ENCODE measurements at places on chromosomes 2 and 18.

DNA sequence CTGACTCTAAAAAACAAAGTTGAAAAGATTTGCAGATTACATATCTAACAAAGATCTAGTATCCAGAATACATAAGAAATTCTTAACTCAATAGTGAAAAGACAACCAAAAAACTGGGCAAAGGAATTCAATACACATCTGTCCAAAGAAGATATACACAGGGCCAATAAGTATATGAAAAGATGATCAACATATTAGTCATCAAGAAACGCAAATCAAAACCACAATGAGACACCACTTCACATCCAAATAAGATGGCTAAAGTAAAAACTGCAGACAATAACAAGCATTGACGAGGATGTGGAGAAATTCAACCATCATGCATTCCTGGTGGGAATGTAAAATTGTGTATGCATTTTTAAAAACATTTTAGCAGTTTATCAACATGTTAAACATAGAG lies 256.0 kb downstream of the EIPR1 start:
- DNase-seq: no peak

- no peak for DNase-seq
Observed at GRCh38 chr2:177169810-177170514, 42.6 kb upstream of the HNRNPA3 start.

DNA sequence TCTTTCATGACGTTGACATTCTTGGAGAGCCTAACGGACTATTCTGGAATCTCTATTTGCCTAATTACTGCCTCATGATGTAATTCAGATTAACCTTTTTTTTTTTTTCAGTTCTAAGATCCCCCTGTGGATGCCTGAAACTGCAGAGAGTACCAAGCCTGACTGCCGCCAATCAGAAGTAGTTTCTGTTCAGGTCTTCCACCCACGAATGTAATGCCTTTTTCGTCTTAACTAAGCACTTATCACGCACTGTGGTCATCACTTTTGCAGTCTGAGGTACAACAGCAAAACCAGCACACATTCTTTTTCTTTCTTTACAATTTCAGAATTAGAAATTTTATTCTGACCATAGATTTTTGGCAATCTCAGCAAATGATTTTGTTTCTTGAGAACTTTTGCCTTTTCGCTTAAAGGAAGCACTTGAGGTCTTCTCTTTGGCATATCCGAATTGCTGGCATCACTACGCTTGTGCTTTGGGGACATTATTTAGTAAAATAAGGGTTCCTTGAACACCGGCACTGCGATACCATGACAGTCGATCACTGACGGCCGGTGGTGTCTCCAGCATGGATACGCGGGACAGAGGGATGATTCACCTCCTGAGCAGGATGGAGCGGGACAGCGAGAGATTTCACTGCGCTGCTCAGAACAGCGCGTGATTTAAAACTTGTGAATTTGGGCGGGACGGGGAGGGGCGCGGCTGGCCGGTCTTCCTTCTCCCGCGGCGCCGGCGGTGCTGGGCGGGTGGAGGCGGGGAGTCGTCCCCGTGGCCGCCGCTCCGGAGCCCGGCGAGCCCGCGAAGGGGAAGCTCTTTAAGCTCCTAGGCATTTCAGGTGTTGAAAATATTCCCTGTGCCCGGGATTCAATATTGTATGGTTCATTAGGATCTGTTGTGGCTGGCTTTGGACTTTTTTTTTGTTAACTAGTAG lies 32.0 kb upstream of the GPR55 start:
- peak; percentile 58 for DNase-seq

DNA sequence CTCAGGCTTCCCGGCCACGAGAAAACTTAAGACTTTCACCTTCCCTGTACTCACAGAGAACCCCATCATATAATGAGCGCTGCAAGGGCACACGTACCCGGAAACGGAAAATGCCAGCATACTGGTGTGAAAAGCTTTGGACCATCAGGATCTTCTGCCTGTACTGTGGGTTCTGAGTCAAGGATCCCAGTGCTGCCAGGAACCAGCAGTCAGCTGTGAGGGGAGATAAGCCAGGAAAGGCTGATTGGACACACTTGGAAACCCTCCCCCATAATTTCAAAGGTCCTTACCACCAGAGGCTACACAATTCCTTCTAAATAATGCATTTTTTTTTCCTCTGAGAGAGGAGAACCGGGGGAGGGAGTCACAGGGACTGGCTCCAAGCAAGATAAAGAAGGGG lies 31.4 kb downstream of the CAPN13 start:
- DNase-seq: no peak

- no peak for DNase-seq
Observed at GRCh38 chr2:138474100-138474825, 27.3 kb upstream of the SPOPL start.

DNA sequence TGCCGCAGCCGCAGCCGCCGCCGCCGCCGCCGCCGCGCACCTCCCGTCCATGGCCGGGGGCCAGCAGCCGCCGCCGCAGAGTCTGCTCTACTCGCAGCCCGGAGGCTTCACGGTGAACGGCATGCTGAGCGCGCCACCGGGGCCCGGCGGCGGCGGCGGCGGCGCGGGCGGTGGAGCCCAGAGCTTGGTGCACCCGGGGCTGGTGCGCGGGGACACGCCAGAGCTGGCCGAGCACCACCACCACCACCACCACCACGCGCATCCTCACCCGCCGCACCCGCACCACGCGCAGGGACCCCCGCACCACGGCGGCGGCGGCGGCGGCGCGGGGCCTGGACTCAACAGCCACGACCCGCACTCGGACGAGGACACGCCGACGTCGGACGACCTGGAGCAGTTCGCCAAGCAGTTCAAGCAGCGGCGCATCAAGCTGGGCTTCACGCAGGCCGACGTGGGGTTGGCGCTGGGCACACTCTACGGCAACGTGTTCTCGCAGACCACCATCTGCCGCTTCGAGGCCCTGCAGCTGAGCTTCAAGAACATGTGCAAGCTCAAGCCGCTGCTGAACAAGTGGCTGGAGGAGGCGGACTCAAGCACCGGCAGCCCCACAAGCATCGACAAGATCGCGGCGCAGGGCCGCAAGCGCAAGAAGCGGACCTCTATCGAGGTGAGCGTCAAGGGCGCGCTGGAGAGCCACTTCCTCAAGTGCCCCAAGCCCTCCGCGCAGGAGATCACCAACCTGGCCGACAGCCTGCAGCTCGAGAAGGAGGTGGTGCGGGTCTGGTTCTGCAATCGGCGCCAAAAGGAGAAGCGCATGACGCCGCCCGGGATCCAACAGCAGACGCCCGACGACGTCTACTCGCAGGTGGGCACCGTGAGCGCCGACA lies 2.4 kb downstream of the POU3F3 start:
- DNase-seq: no peak

- no peak for DNase-seq
Observed at GRCh38 chr2:71063216-71063615, 5.2 kb upstream of the NAGK start.

GRCh38 chr2:58042486-58042970 lies 4.1 kb upstream of the VRK2 start:
- no peak for DNase-seq

GRCh38 chr2:208570851-208571763 lies 164.5 kb downstream of the PTH2R start:
- DNase-seq: no peak

DNA sequence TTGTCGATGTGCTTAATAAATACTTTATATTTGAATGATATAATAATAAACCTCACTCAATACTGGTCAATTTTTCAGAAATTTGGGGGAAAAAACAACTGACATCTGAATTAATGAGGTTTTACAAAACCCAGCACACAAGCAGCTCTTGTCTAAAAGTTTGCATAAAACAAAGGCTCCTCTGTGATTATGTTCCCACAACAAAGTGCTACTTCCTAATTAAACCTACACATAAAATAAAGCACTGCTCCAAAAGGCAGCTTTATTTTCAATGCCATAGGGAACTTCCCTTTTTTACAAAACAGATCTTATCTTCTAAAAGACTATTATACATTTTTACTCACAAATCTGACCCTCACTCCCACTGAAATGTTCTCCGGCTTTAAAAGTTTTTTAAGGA lies 47.1 kb downstream of the LAMA1 start:
- no peak for DNase-seq

DNA sequence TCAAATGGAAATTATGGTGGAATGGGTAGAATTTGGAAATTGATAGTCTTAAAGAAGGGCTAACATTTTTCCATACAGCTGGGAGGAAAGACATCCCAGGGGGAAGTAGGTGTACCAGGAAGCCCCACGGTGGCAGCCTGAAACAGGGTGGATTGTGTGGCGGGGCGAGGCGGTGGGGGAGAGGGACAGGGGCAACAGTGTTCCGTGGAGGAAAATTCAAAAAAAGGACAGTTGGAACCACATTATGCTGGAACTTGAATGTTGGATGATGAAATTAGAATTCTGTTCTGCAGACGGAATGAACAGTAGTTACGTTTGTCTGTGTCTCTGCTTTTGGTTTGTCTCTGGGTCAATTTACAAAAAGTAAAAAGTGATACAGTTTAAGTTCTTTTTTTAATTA lies 10.6 kb upstream of the CIB4 start:
- DNase-seq: no peak

DNA sequence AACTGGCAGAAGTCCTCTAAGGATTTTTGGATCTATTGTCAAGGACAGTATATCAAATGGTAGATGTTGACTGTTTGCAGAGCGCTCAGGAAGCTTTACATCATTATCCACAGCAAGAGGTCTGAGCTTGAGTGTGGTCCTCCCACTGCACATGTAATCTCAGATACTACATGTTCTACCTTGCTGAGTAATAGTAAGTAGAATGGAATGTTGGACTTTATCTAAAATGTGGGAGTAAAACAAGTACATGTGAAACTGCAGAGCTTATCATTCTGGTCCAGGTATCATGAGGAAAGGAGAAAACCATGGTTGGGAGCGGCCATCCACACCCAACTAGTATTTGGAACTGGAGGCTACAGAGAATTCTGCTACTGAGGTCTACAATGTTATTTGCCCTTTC lies 19.3 kb upstream of the CD28 start:
- no peak for DNase-seq

DNA sequence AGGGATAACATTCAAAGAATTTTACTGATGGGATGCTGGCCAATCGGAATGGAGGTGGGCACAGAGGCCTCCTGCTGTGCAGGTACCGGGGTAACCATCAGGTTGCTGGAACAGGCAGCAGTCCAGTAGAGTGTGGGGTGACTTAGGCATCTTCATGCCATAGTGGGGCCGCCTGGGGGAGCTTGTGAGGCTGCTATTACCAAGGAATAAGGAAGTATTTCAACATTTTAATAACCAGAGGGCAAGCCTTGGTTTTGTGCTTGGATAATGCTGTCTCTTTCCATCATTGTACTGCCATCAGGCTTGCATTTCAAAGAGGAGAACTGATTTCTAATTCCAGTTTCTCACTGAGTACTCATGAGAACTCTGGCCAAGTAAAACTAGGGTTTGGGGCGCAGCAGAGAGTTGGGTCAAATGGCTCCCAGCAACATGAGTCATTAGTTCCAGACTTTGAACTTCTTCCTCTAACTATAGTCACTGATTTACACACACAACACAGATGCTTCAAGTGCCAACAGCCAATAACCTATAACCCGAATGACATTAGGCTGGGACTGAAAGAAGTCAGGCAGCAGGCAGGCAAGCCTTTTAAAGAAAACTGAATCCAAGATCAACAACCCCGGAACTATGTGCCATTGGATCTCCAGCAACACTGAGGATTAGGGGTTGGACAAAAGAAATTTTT lies 56.1 kb upstream of the FHL2 start:
- no peak for DNase-seq

DNA sequence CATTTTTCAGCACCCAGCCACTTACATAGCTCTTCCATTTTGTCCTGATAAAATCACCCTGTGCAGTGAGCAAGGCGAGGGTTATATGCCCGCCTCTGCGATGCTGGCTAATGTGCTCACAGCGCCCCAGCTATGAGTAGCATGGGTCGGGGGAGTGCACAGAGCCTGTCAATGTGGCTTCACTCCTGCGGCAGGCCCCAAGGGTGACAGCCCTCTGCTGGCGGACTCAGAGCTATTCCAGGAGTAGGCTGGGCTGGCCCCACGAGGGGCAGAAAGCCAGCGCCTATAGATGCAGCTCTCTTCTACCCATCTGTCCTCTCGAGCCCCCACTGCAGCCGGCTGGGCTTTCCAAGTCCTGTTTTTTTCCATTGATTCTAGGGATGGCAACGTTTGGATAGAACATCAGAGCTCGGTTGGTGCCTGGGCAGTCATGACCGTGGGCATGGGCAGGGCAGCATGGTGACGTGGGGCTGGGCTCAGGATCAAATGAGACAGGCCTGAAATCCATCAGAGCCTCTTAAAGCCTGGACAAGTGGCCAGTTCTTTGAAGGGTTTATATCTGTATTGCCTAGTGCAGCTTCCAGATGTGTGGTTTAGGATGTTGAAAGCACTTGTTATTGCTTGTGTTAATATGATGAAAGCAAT lies 134.7 kb downstream of the MCFD2 start:
- peak; percentile 68 for DNase-seq

DNA sequence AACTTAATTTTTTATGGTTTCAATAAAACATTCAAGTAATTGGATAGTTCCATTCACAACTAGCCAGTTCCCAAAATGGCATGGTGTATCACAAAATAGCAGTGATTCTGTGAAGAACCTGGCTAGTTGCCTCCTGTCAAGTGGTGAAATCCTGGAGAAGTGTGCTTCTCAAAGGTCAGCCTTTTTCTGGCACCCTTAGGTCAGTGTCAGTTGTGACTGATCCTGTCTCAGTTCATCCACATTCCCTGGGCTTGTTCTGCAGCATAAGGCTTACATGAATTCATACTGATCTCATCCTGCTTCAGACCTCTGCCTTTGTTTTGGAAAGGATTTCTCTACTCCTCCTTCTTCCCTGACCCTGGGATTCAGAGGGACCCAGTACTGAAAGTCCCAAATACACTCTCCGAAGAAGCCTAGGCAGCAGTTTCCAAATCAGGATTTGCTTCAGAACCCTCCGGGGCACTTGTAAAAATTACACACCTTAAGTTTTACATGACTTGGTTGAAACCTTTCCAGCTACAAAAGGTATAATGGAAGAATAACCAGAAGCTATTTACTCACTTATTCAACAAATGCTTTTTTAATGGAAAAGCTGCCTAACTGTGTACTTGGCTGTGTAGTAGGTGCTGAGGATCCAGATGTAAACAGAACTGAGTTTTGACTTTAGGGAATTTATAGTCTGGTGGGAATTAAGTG lies 11.0 kb downstream of the MAP3K20 start:
- DNase-seq: no peak

DNA sequence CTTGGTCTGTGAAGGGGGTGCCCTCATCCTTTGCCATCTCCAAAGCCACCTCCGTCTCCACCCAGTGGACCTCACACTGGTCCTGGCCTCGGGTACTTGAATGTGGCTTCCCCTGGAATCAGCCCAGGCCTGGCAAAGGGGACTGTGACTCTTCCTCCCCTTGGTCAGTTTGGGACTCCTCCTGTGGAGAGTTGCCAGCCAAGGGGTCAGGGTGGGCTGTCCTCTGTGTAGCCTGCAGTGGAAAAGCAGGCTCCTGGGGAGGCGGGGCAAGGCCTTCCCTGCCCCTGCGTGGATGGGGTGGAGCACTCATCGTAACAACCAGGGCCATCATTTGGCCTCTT lies 59.8 kb downstream of the INHBB start:
- DNase-seq: no peak

GRCh38 chr2:240782886-240783818 lies 36.9 kb downstream of the KIF1A start:
- DNase-seq: no peak

- no peak for DNase-seq
Observed at GRCh38 chr2:156346731-156347130, 14.2 kb upstream of the NR4A2 start.

- no peak for DNase-seq
Observed at GRCh38 chr2:171238946-171239345, 78.3 kb upstream of the TLK1 start.

Measured in right hindlimb (tissue), 1 donor.